GM12892 (cell line): ENCODE measurements at places on chromosomes 4 and X.

GRCh38 chrX:120304256-120304655, 7.0 kb downstream of the TMEM255A start:
- no peak for DNase-seq

GRCh38 chrX:12956704-12957534, 18.0 kb upstream of the TMSB4X start:
- DNase-seq, result peak; percentile 55

GRCh38 chr4:66943112-66943511, 602.2 kb downstream of the CENPC start:
- no peak for DNase-seq

GRCh38 chrX:49191574-49192011, 5.4 kb upstream of the PRICKLE3 start:
- no peak for DNase-seq

- DNase-seq, result no peak
These were observed 329.4 kb downstream of the HNRNPD start for GRCh38 chr4:82044141-82044993.
